ENCODE measurements at places on chromosomes 13 and 19. TPM values are rescaled to one million over a fixed set of nuclear protein-coding genes. Genes with fewer than 3 reads are reported as not detected.

Gene VMAC
- polyA plus RNA-seq = 2.4 TPM

Gene C19orf33
- 1,405 TPM for polyA plus RNA-seq

- no peak for DNase-seq
These were observed 219.9 kb upstream of the IRS2 start for GRCh38 chr13:110006304-110006703.

DNA sequence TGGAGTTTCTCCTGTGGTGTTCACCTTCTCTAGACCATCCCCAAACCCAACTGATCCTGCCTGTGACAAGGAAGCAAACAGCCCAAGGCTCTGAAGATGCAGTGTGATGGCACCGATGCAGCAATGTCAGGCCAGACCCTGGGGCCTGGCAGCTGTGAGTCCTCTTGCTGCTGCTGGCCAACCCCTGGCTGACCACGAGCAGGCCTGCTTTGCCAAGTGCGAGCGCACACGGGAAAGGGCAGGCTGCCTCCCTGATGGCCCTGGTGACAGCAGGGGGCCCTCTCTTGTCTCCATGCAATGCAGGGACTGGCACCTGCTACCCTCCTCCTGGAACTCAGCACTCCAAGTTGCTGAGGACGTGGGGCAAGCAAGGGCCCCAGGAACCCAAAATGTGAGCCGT lies 5.4 kb upstream of the VSTM2B start:
- no peak for DNase-seq

Data from sigmoid colon (tissue), 7 donors.